Suppressor macrophage (primary cell): ENCODE measurements at places on chromosomes 2 and 18.

DNA sequence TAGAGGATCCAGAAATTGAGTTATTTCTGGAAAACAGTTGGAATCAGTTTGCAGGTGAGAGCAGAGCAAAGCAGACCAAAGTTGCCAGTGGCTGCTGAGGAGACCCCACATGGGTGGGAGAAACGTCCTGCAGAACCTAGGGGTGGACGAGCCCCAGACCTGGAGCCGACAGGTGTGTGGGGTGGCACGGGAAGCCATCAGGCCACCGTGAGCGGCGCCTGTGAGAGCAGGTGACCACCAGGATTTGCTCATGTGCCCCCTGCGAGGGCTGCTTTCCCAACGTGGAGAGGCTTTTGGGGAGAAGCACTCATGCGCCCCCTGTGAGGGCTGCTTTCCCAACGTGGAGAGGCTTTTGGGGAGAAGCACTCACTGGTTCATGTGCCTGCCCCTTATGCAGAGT lies 116.8 kb upstream of the NFATC1 start:
- no peak for DNase-seq

- DNase-seq: no peak
These were observed 73.3 kb upstream of the NT5C1B start for GRCh38 chr2:18662689-18663088.

GRCh38 chr2:145927131-145927950 lies 1407.4 kb upstream of the ZEB2 start:
- no peak for DNase-seq

GRCh38 chr2:12302140-12302539 lies 414.6 kb upstream of the TRIB2 start:
- DNase-seq: no peak

- no peak for DNase-seq
These were observed 61.0 kb downstream of the ERBB4 start for GRCh38 chr2:212477571-212477970.

DNA sequence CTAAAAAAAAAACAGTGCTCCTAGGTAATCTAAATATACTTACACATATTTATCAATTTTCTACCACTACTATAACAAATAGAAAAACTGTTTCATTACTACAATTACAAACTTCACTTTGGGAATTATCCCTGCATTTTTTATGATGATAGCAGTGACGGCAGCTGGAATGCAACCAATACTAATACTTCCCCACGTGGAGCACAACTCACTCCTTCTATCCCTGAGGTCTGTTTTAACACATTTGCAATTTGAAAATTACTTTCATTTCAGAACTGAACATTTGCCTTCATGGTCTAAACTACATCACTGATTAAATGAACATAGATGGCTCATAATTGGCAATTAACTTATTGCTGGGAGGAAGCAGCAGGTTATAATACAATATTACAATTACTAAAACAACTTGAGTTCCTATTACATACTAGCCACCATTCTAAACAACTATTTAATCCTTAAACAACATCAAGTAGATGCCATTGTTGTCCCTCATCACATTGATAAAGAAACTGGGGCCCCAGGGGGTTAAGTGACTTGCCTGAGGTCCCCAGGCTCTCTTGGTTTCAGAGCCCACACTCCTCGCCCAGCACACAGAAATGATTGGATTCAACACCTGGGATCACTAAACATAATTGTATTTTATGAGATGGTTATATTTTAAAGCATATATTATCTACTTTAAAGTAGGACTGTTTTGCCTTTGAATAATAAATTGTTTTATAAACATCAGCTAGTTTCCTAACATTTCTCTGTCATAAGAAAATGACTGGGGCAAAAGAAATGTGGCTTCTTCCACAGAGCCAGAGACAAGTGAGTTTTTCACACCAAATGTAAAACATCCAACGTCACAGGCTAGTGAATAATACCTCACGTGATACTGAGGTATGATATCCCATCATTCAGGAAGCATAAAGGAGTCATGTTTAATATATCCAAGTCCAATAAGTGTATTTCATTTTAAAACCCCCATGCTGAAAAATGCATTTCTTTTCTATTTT lies 6.2 kb downstream of the COLEC12 start:
- peak; percentile 27 for DNase-seq

- no peak for DNase-seq
These were observed 78.2 kb downstream of the DYSF start for GRCh38 chr2:71531522-71532047.

- no peak for DNase-seq
These were observed 88.4 kb upstream of the CAVIN2 start for GRCh38 chr2:191935247-191935646.

GRCh38 chr18:76875390-76876325 lies 53.3 kb downstream of the ZNF236 start:
- DNase-seq: peak; percentile 52

DNA sequence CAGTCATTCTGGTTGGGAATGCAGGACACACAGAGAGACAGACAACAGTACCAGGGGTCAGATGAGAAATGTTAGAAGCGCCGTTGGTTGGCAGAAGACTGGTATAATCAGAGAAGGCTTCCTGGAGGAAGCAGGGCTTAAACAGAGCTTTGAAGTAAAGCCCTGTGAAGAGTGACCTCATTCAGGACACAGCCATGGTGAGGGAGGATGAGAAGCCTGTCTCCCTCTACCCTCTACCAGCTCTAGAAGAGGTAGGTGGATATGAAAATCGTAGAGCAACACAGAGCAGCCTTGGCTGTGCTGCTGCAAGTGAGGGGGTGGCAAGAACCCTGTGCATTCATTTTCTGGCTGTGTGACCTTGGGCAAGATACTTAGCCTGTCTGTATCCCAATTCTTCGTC lies 14.2 kb downstream of the TET3 start:
- DNase-seq: no peak

DNA sequence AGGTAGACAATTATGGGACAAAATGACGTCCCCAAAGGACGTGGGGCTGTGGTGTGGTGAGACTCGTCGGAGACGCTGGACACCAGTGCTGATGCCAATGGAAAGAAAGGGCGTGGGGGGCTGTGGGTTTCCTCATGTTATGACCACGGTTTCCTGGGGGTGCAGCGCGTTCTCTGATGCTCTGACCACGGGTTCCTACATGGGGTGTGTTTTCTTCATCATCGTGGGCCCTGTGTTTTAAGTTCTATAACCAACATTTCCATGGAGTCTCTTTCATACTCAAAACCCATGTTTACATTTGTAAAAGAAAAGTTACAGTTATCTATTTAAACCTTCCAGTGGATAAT lies 141.6 kb downstream of the RTP5 start:
- peak; percentile 42 for DNase-seq

GRCh38 chr2:2872713-2873449 lies 504.7 kb downstream of the EIPR1 start:
- no peak for DNase-seq

GRCh38 chr2:3392216-3392615 lies 12.7 kb downstream of the TRAPPC12 start:
- DNase-seq: no peak

- DNase-seq: no peak
These were observed 84.2 kb downstream of the SLC8A1 start for GRCh38 chr2:40367652-40368051.

- DNase-seq: no peak
These were observed 610.4 kb upstream of the SLC8A1 start for GRCh38 chr2:41062336-41062735.

DNA sequence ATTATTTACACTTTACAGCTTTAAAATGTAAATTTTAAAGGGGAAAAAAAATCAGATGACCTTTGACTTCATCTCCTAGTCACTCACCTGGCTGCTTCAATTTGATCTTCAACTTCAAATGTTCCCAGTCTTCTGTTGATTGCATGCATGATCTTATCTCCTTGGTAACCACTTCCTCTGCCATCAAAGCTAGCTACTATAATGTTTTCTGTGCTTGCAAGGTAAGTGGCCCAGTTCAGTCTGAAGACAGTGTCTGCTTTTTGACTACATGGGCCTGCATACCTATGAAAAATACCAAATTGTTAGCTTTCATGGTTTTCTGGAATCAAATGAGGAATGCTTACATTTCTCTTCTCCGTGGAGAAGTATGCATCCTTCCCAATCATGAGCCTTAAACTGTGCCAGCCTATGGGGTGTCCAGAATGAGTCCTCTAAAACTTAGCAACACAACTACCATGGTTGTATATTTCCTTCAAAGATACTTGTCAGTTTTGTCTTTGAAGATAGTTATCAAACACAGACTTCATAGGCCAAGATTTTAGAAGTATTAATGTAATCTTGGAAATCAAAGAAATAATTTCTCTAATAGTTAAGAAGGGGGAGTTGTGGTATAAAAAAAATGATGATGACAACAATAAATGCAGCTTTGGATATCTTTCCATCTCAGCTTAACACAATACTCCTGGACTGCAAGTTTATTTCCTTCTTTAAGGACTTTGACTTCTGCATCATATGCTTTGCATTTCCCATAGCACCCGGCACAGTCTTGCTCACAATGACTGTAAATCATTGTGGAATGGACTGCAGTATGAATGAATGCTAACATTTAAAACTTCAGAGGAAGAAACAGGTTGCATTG lies 62.1 kb downstream of the DPP4 start:
- no peak for DNase-seq

- peak; percentile 64 for DNase-seq
These were observed 147.9 kb downstream of the DOCK10 start for GRCh38 chr2:224894356-224894755.

- DNase-seq: no peak
These were observed 36.8 kb upstream of the ERCC3 start for GRCh38 chr2:127330753-127331152.

- DNase-seq: peak; percentile 92
These were observed 4.2 kb upstream of the POU3F3 start for GRCh38 chr2:104849618-104850141.

DNA sequence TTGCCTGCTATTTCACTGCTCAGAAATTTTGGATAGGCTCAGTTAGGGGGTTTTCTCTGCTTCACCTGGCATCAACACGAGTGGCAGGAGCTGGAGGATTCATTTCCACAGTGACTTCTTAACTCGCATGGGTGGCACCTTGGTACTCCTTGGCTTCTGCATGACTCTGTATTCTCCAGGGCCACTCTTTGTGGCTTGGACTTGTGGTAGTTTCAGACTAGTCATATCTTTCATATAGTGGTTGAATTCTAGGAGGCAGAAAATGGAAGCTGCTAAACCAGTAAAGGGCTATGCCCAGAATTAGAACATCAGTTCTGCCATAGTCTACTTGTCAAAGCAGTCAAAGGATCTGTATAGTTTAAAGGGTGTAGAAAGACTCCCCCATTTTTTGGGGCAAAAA lies 6.8 kb downstream of the MAIP1 start:
- DNase-seq: no peak

DNA sequence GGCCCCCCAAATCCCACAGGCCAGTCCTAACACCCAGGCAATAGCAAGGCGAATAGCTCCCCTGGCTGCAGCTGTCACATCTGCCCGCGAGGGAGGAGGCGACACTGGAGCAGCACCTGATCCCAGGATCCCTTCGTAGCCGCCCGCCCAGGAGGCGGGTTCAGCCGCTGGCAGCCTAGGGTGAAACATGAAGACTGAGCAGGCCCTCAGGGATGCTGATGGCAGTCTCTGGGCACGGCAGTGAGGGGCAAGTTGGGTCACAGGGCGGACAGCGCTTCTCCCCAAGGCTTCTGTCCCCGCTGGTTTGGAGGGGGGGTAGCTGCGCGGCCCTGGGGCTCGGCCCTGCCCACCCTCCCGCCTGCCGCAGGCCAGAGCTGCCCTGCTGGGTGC lies 1.9 kb downstream of the DNMT3A start:
- no peak for DNase-seq

- no peak for DNase-seq
These were observed 144.4 kb upstream of the FBXO11 start for GRCh38 chr2:48050711-48051110.

DNA sequence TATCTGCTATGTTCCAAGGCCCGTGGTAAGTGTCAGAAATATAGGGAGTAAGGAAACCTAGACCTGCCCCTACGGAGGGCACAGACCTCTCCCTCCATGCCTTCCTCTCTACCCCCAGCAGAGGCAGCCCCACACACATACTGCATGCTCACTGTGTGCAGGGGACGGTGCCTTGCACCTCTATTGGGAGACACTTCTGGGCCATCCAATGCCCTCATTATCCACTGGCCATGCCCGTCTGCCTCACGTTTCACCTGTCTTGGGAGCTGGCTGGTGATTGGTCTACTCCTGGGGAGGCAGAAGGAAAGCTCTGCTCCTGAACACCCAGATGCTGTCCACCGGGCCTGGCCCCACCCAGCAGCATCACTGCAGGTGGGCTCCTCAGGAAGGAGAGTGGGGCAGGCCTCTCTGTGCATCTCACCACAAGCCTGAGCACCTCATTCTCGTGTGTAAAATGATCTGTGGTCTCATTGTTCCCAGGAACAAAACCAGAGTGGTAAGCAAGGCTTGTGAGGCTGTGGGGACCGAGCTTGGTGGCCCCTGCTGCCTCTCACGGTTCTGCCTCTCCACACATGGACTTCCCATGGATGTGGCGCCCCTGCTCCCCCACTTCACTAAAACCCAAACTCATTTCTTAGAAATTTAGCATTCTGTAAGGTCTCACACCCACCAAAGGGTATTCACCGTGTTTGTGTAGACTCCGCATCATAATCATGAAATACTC lies 312.5 kb upstream of the HS6ST1 start:
- DNase-seq: no peak

GRCh38 chr18:55906536-55906935 lies 318.5 kb upstream of the TCF4 start:
- DNase-seq: no peak

- peak; percentile 48 for DNase-seq
These were observed at the start of gene TCF7L1 for GRCh38 chr2:85132834-85133637. TSS of gene TCF7L1 (plus strand) at chr2:85133392. CDS start at chr2:85133685, 293 bp downstream.

DNA sequence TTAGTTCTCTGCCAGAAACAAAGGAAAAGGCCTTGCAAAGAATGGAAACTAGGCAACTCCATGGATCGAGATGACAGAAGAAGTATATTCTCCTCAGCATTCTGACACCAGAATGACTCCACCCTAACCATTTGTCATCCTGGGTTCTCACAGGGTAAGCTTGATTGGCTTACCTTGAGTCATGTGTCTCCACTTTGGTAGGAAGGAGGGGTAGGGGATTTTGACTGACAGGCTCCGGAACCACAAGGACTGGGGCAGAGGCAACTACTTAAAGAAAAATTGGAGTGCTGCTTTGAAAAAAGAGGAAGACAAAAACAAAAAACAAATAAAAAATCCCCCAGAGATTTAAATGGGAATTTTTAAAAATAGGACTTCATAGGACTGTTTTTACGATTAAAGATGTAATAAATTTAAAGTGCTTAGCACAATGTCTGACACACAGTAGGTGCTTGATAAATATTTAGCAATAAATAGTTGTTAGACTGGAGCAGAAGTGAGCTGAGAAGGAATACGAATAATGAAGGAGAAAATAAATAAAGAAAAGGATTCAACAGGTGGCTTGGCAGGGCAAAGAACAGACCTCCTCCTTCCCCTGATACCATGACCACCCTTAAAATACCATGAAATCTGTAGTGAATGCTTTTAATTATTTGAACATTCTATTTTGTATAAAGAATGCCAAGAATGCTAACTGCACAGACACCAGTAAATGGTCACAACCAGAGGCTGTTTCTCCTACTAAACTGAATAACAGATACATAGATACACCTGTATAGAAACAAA lies 230.2 kb downstream of the CDCA7 start:
- DNase-seq: peak; percentile 11

GRCh38 chr2:146461068-146461467 lies 1383.8 kb upstream of the ACVR2A start:
- no peak for DNase-seq

- DNase-seq: no peak
These were observed 732.9 kb upstream of the VRK2 start for GRCh38 chr2:57313678-57314077.
